Colonic mucosa (tissue), 4 donors: ENCODE measurements at places on chromosomes 6 and 20. TPM values are rescaled to one million over a fixed set of nuclear protein-coding genes. Genes with fewer than 3 reads are reported as not detected.
A peak's percentile ranks its signal among the peaks of the same experiment; 100 is the strongest.

DNA sequence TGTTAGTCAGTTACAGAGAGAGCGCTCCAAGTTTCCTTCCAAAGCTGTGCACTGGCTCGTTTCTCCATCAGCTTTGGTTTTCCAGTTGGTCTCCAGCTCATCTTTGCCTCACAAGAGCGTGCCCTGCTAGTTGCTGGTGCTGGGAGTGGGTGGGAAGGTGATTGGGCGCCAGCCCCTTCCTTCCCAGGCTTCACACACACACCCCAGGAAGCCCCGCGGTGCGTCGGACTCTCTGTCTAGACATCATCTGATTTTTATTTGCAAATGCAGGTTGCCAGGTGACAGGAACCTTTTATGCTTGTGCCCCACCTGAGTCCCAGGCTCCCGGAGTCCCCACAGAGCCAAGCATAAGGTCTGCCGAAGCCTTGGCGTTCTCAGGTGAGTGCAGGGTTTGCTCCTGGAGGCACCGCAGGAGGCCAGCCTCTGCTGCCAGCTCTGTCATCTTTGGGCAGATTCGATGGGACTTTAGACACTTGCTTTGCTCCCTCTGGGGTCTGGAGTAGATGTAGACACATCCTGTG, 7.1 kb downstream of the IRF4 start:
- DNase-seq, result no peak

GRCh38 chr20:50015993-50016770, 33.4 kb downstream of the SNAI1 start:
- no peak for DNase-seq

GRCh38 chr20:24357177-24357576, 112.3 kb upstream of the SYNDIG1 start:
- DNase-seq, result no peak

- peak; percentile 81 for DNase-seq
Measured at GRCh38 chr6:88165844-88166492, at the start of gene CNR1. Gene CNR1 (minus strand): TSS chr6:88166347. CDS start chr6:88145274, 21,073 bp downstream.

GRCh38 chr20:44969300-44969894, 3.1 kb downstream of the STK4 start:
- DNase-seq, result no peak

DNA sequence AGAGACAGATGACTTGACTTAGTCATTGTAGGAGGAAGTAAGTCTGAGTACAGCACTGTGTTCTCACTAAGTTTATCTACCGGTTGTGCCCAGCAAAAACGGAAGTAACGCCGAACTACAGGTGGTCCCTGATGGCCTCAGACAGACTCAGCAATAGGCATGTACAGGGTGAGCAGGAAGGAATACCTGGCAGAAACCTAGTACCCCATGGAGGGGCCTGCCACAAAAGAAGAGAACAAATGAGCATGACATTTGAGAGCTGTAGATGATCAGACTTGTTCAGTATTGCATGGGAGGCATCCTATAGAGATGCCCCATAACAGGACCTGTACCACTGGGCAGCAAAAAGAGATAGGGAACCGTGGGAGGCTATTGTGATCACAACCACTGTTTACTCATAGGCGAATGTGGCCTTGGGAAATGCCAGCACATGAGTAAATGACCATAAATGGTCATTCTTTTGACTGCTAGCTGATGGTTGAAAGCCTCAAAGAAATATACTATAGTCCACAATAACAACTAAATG, 106.4 kb upstream of the TAB2 start:
- DNase-seq, result no peak

GRCh38 chr6:139175389-139175948, 40.6 kb downstream of the HECA start:
- DNase-seq, result no peak

GRCh38 chr20:60931696-60932095, 320.4 kb upstream of the CDH4 start:
- no peak for DNase-seq

GRCh38 chr6:147058786-147059385, 145.3 kb upstream of the STXBP5 start:
- DNase-seq, result no peak

- DNase-seq, result no peak
Measured at GRCh38 chr20:20085812-20086211, 33.5 kb downstream of the CFAP61 start.

GRCh38 chr6:3509336-3509735, 52.5 kb upstream of the SLC22A23 start:
- no peak for DNase-seq

- DNase-seq, result no peak
Measured at GRCh38 chr6:54255886-54256285, 52.4 kb upstream of the TINAG start.

DNA sequence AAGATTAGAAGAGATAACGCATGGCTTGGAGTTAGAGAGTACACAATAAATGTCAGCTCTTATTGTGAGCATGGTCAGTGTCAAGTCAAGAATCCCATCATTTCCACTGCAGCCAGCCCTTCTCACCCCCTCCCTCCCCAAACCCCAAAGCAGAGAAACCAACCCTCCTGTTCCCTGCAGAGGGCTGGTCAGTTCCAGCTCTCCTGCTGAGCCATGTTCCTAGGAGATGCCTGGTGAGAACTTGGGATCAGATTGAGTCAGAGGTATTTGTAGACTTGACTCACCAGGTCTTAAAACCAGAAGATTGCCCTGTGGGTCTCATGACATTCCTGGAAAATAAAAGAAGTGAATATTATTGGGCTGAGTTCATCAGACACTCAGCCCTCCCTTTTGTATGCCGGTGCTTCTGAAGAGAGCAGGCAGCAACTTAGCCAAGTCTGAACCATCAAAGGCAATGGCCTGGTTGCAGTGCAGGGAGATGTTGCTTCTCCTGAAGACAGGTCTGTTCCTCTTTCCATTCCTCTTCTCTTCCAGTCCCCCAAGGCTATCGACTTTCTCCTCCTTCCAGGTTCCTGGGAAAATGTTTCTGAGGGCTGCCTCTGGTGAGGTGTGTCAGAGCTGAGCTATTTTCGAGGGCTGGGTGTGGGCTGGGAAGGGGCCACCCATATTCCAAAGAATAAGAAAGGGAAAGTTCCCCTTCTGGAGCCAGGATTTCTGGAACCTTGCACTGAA, 278.2 kb upstream of the SUPT3H start:
- no peak for DNase-seq

DNA sequence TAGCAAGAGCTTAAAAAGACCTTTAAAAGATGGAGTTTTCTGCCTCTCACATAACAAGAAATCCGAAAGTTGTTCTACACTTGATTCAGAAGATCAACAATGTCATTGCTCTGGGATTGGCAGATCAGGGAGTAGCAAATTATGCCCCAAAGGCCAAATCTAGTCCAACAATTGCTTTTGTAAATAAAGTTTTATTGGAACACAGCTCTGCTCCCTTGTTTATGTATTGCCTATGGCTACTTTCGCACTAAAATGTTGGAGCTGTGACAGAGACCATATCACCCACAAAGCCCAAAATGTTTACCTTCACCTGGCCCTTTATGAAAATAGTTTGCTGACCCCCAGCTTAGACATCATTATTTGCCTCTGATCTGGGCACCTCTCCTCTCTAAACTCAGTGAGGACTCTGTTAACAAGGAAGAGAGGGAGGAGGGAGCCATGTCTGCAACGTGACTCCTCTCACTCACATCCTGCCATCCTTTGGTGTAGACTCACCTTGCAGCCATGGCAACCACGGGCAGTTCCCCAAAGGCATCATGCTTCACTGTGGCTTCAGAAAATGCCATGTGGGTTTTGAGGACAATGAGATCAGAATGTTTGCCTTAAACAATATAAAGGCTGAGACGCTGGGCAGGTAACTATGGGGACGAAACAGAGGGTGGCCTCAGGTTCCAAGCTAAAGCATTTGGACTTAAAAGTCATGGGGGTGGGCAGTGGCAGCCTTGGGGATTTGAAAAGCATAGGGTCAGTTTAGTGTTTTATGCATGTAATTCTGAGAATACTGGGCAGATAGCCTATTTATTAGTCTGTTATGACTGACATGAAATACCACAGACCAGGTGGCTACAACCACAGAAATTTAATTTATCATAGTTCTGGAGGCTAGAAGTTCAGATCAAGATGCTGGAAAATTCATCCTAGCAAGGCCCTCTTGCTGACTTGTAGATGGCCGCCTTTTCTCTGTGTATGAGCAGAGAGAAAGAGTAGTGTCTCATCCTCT, 149.7 kb upstream of the TNFAIP3 start:
- no peak for DNase-seq

GRCh38 chr6:8549074-8549790, 113.9 kb upstream of the SLC35B3 start:
- DNase-seq, result no peak

- no peak for DNase-seq
Measured at GRCh38 chr6:392441-393390, 1.2 kb downstream of the IRF4 start.

DNA sequence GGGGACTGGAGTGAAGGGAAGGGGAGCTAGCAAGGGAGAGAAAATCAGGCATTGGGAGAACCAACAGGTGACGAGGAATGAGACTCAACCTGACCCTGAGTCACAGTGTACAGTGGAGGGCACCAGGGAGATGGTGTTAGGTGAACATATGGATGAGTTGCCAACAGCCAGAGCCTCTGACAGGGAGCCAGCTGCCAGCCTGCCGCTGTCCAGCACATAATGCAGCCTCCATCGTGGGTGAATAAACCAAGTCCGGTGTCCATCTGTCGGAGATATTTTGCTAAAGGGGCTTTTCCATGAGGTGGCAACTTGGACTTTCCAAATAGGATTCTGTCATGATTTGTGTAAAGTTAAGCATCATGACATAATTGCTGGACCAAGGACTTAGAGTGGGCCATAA, 88.1 kb downstream of the CDH4 start:
- DNase-seq, result no peak

- DNase-seq, result peak; percentile 62
Measured at GRCh38 chr6:17865243-17865642, 122.2 kb downstream of the KIF13A start.

DNA sequence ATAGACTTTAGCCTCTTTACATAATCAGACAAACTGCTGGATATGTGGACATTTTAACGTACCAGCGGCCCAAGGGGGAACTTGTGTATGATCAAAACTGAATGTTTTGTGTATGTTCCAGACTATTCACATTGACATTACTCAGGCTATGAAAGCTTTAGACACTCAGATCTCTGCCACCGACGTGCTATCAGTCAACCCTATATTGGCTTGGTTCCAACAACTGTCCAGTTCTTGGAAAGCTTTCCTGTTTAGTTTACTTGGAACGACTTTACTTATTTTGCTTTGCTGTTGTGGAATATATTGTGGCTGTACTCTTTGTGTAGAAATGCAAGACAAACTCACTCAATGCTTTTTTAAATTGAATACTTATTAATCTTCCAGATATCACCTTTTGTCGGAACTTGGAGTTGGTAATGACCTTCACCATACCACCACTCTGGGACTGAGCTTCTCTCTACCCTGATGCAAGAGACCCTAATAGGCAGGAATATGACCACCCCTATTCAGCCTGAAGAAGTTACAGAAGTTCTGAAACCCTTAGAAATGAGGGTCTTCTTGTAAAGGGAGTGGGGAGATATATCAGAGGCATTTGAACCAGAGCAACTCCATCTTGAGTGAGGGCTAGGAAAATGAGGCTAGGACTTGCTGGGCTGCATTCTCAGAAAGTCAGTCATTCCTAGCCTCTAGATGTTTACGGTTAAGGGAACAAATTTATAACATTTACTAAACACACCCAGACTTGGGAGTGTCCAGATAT, 49.0 kb upstream of the PAX1 start:
- no peak for DNase-seq

The CRIP3 gene
- 0.69 TPM for total RNA-seq

The COMMD7 gene
- total RNA-seq, result 28.9 TPM

The PTK6 gene
- 69.0 TPM for total RNA-seq

The NKX2-2 gene
- 1.4 TPM for total RNA-seq

The ISM1 gene
- not detected for total RNA-seq

The PCSK2 gene
- 2.0 TPM for total RNA-seq

The PHACTR3 gene
- 0.44 TPM for total RNA-seq
